Fibroblast of skin of left quadriceps (primary cell): ENCODE measurements at places on chromosomes 7 and 10.
A peak's percentile ranks its signal among the peaks of the same experiment; 100 is the strongest.

DNA sequence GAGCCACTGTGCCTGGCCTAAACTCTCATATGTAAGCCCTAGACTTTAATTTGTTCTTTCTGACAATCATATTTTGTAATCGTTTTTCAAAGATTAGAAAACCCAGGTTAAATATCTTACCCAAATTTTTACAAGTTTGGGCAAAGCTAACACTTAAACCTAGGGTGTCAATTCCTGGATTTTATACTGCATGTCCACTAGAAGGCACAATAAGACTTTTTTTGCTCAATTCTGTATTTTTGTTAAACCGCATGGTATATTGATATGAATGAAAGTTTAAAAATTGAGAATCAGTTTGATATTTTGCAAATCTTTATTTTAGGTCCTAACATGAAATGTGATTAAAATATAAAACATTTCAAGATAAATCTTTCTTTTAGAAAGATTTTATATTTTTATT is 29.3 kb downstream of the DYNC2I1 start:
- no peak for DNase-seq

DNA sequence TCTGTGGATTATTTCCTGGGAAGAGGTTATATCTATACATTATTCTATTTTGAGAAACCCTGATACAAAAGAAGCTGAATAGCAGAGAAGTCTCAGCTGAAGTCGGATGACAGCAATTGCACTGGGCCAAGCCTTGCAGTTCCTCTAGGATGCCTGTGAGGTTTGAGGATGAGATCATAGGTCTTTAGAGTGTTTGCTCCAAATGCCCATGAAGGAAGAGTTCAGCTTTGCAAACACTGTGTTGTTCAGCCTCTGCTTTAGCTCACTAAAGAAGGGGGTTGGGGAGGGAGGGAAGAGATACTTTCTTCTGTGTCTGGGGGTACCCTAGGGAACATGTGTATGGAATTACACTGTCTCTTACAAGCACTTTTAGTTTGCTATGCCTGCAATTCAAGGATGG is 282.5 kb upstream of the NRP1 start:
- no peak for DNase-seq

DNA sequence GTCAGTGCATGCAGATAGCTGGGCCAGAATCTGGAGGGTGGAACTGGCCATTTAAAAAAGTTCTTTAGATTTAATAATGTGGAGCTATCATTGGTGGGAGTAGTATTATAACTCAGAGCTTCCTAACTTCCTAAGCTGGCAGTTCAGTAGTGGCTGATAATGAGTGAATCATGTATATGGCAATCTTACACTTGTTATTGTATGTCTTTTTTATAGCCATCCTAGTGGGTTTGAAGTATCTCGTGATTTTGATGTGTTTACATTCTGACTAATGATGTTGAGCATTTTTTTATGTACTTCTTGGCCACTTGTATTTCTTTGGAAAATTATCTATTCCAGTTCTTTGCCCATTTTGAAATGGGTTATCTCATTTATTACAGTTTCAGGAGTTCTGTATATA is 15.4 kb downstream of the TFAM start:
- no peak for DNase-seq

GRCh38 chr7:75667938-75668337 is 70.8 kb downstream of the HIP1 start:
- DNase-seq: no peak

GRCh38 chr7:20593501-20593900 is 22.0 kb upstream of the ABCB5 start:
- no peak for DNase-seq

GRCh38 chr10:79390551-79391229 is 43.4 kb downstream of the PPIF start:
- DNase-seq: no peak

DNA sequence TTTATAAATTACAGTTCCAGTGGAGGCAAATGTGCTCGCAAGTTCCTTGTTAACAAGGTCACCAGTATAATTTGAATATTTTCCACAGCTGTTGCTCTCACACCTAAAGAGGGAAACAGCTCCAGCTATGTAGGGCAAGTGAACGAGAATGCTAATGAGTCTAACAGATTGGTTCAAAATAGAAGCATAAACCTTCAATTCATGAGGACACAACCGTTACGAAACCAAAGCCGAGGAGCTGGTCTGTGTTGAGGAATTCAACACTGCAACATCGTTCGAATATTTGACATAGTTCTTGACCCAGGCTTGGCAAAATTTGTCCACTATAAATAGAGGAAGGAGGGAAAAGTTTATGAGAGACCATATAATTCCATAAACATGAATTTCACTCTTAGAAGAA is 161.3 kb downstream of the KLF6 start:
- peak; percentile 59 for DNase-seq
